ENCODE measurements at places on chromosomes 12 and 14.

DNA sequence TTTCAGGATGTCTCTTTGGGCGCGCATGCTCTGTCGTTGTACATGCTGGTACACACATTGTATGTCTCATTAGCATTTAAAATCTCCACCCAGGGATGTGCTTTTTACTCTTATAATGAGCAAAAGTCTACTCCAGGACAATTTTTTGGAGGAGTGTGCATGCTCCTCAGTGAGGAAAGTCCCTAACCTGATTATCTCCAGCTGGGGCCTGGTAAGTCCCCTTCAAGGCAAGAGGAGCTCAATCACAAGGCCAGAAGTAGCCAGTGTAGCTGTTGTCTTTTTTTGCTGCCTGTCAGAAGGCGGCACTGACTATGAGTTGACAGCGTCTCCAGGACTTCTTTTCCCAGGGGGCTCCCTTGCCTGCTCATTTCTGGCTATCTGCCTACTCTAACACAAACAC lies 218.3 kb upstream of the CNTN1 start:
- DNase-seq, result no peak

GRCh38 chr12:116087399-116087798 lies 190.1 kb downstream of the MED13L start:
- no peak for DNase-seq

GRCh38 chr12:77979597-77980250 lies 149.0 kb downstream of the NAV3 start:
- DNase-seq, result no peak

DNA sequence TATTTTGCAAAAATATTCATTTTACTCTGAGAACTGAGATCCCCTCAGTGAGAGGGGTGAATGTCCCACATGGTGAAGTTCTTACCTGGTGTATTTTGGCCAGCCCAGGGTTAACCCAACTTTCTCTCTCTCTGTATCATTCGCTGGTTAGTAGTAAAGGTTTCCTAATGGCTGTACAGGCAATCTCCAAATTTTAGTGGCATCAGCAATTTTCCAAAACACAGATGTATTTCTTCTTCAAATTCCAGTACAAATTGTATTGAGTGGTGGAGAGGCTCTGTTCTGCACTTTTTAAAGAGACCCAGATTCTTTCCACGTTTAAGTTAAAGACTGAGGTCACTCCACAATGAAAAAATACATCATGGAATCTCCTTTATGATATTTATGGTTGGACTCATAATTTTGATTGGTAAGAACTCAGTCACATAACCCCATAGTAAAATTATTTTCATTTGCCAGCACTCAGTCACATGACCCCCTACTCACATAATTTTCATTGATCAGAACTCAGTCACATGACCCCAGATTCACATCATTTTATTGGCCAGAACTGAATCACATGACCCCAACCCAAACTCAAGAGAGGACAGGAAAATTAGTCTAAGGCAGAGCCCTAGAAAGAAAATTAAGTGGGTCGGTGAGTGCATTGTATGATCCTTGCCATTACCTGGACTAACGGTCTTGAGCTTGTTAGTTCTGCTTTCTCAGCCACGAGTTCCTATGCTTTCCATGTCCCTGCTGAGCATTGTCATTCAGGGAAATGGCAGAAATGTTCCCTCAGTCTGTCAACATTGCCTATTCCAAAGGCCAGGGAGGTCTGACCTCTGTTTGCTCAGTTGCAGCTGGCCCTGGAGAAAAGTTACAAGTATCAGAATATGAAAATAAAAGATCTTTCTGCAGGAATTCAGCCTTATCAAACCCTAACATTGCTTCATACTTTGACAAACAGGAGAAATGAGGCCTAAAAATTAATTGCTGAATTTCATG lies 1536.2 kb downstream of the AACS start:
- DNase-seq, result no peak

DNA sequence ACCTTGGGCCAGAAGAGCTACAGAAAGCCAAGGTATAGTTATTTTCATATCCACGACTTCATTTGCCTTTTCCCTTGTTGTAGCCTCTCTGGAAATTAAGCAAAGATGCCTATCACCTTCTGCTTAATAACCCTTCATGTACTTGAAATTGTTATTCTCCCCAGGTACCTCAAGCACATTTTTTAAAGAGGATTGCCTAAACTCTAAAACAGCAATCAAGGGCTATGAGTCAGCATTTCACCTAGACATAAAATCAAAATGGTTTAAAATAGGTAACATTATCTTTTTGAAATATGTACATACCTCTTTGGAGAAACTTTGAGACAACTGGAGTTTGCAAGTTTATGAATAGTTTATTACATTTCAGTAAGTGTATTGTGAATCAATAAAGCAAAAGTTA lies 11.6 kb downstream of the DTD2 start:
- DNase-seq, result no peak

GRCh38 chr12:123907726-123908476 lies 64.7 kb downstream of the CCDC92 start:
- no peak for DNase-seq

- DNase-seq, result no peak
Measured at GRCh38 chr12:132357623-132358186, 28.3 kb upstream of the GALNT9 start.
